WTC11 (cell line): ENCODE measurements at places on chromosomes 6 and 20. TPM values are rescaled to one million over a fixed set of nuclear protein-coding genes. Genes with fewer than 3 reads are reported as not detected.

PRSS35 gene
- 2.7 to 6.7 TPM (median 3.1 TPM) in 3 replicates for total RNA-seq

STK35 gene
- 35.8 to 37.2 TPM (median 35.9 TPM) in 3 replicates for total RNA-seq

DSE gene
- total RNA-seq, result 66.3 to 78.3 TPM (median 71.2 TPM) in 3 replicates

CALHM5 gene
- total RNA-seq, result 0.07 to 0.11 TPM (median 0.09 TPM) in 3 replicates

CDSN gene
- not detected in 3 replicates for total RNA-seq

NCOA6 gene
- total RNA-seq, result 8.0 to 10.1 TPM (median 8.2 TPM) in 3 replicates

C4A gene
- total RNA-seq, result 3.8 to 5.2 TPM (median 4.2 TPM) in 3 replicates

PRKN gene
- total RNA-seq, result 0.59 to 1.0 TPM (median 1.0 TPM) in 3 replicates

DNA sequence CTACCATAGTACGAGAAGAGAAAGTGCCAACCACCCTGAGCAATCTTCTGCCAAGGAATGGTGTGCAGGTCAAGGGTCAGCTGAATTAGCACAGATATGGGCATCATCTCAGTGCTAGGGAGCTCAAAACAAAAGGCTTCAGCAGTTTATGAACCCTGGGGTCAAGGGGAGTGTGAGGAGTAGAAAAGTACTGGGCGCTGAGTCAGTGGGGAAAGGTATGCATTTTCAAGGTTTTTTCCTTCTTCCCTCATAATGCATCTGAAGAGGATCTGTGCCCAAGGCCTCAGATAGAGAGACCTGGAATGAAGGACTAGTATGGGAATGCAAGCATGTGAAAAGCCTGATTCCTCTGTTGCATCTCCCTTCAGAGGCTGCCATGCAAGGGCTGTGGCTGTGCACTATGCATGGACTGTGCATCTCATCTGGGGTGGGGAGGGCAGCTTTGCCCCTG, 81.7 kb downstream of the PERP start:
- H3K4me3 ChIP-seq, result no peak overlapping the region
- no peak overlapping the region for H3K27ac ChIP-seq
- no peaks in the 10 kb centered on the region for H3K4me1 ChIP-seq
- H3K27me3 ChIP-seq, result no peaks in the 10 kb centered on the region; the same call in 1 of the 2 replicates
- DNase-seq, result no peak

GRCh38 chr20:5211803-5212714, 85.3 kb downstream of the CDS2 start:
- no peaks in the 10 kb centered on the region for H3K27me3 ChIP-seq
- no peak for DNase-seq
- H3K36me3 ChIP-seq, result no peaks in the 10 kb centered on the region
- H3K4me3 ChIP-seq, result no peak overlapping the region
- H3K27ac ChIP-seq, result no peak overlapping the region

- H3K4me3 ChIP-seq, result no peak overlapping the region
- H3K36me3 ChIP-seq, result no peaks in the 10 kb centered on the region
- no peak overlapping the region for H3K27ac ChIP-seq
- H3K4me1 ChIP-seq, result peaks cover 4% of the 10 kb centered on the region
- DNase-seq, result no peak
These were observed 139.1 kb downstream of the COL9A1 start for GRCh38 chr6:70163795-70164194.

DNA sequence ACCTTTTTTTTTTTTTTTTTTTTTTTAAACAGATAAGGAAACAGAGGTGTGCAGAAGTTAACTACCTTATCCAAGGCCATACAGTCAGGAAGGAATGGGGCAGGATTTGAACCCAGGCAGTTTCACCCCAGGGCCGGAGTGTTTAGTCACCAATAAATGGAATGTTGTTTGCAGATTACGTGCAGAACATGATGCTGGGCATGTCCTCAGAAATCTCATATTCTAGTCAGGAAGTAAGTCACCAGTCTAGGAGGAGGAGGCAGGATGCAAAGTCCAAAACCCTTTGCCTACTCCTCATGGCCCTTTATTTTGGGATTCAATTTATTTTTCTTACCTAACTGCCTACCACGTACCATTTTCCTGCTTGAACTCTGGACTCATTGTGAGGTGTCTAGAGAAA, 57.1 kb upstream of the LRRC1 start:
- peaks cover 24% of the 10 kb centered on the region for H3K4me1 ChIP-seq
- DNase-seq, result no peak
- no peak overlapping the region for H3K27ac ChIP-seq

DNA sequence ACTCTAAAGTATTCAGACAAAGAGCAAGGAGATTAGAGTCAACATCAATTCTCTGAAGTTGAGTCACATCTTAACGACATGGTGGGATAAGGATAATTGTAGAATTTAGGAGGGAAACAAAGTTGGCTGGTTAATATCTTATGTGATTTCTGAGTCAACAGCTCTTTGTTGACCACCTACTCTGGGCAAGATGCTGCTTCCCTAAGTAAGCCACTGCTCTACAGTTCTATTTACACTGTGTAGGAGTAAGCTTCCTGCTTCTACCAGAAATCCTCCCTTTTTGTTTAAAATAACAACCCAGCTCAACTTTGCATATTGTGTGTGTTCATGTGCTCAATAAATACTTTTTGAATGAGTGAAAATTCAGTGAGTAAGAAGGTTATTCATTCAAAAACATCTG, 3.1 kb downstream of the HS3ST5 start:
- H3K36me3 ChIP-seq, result no peaks in the 10 kb centered on the region
- no peaks in the 10 kb centered on the region for H3K27me3 ChIP-seq
- H3K4me1 ChIP-seq, result peaks cover 51% of the 10 kb centered on the region
- H3K27ac ChIP-seq, result peak overlapping the region; percentile 87

DNA sequence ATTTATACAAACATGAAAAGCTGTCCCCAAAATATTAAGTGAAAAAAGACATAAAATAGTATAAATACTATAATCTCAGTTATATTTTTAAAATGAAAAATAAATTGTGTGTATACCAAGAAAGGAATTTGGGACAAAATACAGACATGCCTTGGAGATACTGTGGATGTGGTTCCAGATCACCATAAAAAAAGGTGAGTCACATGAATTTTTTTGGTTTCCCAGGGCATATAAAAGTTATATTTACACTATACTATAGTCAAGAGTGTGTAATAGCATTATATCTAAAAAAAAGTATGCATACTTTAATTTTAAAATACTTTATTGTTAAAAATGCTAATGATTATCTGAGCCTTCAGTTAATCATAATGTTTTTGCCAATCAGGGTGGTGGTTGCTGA, 17.4 kb upstream of the SDHAF4 start:
- DNase-seq, result no peak
- H3K4me3 ChIP-seq, result no peak overlapping the region
- peaks cover 6% of the 10 kb centered on the region; the same call in 1 of the 2 replicates for H3K36me3 ChIP-seq
- H3K4me1 ChIP-seq, result peaks cover 13% of the 10 kb centered on the region
- H3K27ac ChIP-seq, result no peak overlapping the region
- no peaks in the 10 kb centered on the region for H3K27me3 ChIP-seq

DNA sequence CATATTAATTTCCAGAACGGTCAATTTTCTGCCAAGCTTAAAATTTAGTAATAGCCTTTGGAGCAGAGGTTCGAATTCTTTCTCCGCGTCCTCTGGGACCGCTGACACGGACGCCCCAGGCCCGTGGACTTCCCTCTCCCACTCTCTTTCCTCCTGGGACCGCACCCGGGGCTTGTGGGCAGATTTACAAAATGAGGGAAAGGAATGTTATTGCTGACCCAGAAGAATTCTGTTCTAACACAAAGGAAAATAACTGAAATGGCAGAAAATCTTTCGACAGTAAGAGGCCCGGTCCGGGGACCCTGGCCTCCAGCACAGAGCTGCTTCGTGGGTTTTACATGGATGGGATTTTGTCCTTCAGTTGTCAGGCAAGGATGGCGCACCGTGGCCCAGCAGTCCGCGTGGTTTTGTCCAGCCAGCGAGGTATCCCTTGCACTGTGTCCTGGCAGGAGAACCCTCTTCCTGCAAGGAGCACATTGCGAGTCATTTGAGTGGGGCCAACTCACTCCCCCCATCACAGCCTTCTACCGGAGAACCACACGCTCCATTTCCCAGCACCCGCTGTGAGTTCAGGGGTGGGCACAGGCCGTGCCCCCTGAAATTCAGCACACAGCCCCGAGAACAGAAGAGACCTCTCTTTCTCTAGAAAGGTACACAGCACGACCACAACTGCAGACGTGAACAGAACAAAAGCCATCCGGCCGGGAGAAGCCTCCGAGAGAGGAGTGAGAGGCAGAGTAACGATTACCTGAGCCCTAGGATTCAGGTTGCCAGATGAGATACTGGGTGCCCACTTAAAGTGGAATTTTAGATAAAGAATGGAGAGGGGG, 106.0 kb upstream of the AFDN start:
- no peak overlapping the region for H3K27ac ChIP-seq
- H3K4me3 ChIP-seq, result no peak overlapping the region
- peaks cover 4% of the 10 kb centered on the region; the same call in 1 of the 2 replicates for H3K4me1 ChIP-seq
- no peaks in the 10 kb centered on the region for H3K27me3 ChIP-seq

DNA sequence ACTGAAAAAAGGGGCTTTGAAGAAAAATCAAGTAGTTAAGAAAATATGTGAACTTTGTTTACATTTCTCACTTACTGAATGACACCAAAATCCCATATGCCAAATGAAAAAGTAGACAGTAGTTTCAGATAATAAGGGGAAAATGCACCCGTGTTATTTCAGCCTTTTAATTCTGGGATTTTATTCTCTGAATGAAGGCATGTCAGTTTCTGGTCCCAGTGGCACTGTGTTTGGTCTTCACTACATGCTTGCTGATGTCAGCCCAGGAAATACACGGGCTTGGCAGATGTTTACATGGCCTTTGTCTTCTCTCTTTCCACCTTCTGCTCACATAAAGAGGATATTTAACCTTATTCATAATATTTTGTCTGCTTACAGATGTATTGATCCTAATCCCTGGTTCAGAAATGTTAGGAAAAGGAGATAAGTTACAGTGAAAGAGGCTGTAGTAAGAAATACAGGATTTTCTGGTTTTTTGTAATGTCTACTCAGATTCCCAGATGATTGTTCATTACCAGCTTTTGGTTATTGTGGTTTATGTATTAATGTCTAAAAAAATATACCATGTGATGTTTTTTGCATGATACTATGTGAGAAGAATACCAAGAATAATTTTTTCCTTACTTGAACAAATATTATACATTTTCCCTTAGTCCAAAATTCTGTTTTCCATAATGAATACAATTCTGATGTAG, 27.7 kb downstream of the DSE start:
- peaks cover 35% of the 10 kb centered on the region for H3K4me1 ChIP-seq
- peaks cover 16% of the 10 kb centered on the region for H3K36me3 ChIP-seq
- no peak for DNase-seq
- H3K4me3 ChIP-seq, result no peak overlapping the region

- H3K4me1 ChIP-seq, result peaks cover 4% of the 10 kb centered on the region
- H3K27me3 ChIP-seq, result no peaks in the 10 kb centered on the region
- DNase-seq, result no peak
- H3K4me3 ChIP-seq, result no peak overlapping the region
These were observed 80.4 kb downstream of the GCLC start for GRCh38 chr6:53464483-53464882.

DNA sequence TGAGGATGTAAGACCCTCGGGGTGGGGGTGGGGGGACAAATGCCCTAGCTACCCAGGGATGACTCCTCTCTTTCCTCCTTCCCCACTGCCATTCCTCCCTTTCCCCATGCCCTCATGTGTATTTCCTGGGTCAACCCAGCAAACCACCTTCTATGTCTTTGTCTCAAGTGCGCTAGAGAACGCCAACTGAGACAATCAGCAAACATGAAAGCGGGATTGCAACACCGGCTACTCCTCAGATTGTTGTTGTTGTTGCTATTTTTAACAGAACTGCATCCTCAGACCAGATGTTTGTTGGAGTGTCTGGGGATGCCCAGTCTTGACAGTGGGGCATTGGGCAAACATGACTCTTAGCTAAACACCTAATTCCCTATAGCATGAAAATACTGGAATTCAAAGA, 39.3 kb upstream of the HIVEP1 start:
- H3K27ac ChIP-seq, result peak overlapping the region; percentile 83
- no peak for DNase-seq
- H3K4me3 ChIP-seq, result peak overlapping the region; percentile 3; the same call in 1 of the 2 replicates
- H3K27me3 ChIP-seq, result peaks cover 8% of the 10 kb centered on the region; the same call in 1 of the 2 replicates

GRCh38 chr6:73566954-73567591, 46.2 kb upstream of the EEF1A1 start:
- no peak overlapping the region for H3K4me3 ChIP-seq
- H3K27me3 ChIP-seq, result no peaks in the 10 kb centered on the region
- peaks cover 32% of the 10 kb centered on the region for H3K4me1 ChIP-seq
- no peak for DNase-seq

DNA sequence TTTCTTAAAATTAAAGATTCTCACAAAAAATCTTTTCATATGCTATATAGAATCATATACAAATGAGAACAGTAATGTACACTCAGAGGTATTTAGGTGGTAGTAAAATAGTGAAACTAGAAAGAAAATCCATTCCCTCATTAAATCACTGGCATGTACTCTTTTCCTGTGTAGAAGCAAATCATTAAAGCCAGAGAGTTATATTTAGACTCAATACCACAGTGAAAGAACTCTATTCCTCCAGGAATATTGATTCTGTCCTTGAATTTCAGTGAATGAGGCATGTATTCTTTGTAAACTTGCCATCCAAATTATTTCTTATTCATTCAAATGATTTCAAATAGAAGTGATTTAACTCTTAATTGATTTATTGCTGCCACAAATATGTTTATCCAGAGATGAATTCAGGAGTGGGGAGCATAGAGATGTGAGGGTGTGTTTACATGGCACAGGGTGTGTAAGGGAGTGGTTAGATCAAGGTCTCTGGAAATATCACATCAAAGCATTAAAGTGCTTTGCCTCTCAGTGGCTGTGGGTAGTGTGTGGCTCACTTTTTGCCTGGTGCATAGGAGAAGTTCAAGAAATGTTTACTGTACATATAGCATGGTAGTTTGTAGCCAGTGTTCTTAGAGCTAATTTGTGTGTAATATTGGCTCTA, 141.2 kb downstream of the FAM83B start:
- H3K4me1 ChIP-seq, result peaks cover 1% of the 10 kb centered on the region
- H3K4me3 ChIP-seq, result no peak overlapping the region
- H3K27me3 ChIP-seq, result no peaks in the 10 kb centered on the region; the same call in 1 of the 2 replicates
- no peak overlapping the region for H3K27ac ChIP-seq

- H3K27ac ChIP-seq, result peak overlapping the region; percentile 42; the same call in 1 of the 2 replicates
- no peak for DNase-seq
- peaks cover 27% of the 10 kb centered on the region for H3K4me1 ChIP-seq
- H3K36me3 ChIP-seq, result peaks cover 9% of the 10 kb centered on the region
These were observed 90.7 kb downstream of the AKAP7 start for GRCh38 chr6:131225959-131226358.
